ENCODE measurements at places on chromosomes 7 and 10.
A peak's percentile ranks its signal among the peaks of the same experiment; 100 is the strongest.

GRCh38 chr10:80413271-80413996, 5.1 kb downstream of the PRXL2A start:
- peak; percentile 26 for DNase-seq

DNA sequence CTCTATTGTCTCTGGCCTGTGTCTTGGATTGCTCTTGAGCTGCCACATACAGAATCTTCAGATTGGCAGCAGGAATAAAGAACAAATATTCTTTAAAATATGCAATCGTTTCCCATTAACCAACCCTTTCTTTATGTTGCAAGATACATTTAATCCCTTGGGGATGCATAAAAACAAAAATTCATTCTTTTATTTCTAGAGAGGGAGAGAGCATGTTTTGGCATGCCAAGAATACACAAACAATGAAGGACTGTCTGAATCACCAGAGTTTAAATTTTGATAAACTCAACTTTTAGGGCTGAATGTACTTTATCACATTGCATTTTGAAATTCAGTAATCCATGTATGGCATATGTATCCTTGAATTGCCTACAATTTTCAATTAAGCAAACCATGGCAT, 154.3 kb upstream of the SEMA3D start:
- no peak for DNase-seq

DNA sequence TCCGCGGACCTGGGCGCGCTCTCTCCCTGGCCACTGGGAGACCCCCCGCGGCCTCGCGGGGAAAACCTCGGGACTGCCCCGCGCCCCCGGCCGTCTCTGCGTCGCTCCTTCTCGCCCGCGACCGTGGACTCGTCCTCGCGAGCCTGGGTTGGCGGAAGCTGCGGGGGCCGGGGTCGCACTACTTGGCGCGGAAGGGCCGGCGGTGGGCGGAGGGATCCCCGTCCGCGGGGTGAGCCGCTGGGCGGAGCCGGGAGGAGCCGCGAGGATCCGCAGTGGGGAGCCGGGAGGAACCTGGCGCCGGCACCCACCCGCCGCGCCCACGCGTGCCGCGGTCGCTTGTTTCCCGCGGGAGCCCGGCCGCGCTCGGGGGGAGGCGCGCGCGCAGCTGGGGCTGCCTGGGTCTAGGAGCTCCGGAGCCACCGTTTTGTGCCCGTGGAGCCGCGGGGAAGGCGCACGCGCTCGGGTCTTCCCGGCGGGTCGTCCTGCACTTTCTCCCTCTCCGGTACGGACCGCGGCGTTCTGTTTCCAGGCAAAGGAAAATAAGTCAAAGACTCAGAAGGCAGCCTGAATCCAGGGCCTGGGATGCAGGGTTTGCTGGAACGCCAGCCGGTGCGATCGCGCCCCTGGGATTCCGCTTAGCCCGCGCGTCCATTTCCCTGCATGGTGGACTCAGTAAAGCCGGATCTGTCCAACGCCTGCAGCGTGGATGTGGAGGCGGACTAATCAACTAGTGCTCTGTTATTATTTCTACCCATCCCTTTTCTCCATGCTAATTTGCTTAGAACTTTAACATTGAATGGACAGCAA, 28.7 kb upstream of the KMT2C start:
- DNase-seq: peak; percentile 77

DNA sequence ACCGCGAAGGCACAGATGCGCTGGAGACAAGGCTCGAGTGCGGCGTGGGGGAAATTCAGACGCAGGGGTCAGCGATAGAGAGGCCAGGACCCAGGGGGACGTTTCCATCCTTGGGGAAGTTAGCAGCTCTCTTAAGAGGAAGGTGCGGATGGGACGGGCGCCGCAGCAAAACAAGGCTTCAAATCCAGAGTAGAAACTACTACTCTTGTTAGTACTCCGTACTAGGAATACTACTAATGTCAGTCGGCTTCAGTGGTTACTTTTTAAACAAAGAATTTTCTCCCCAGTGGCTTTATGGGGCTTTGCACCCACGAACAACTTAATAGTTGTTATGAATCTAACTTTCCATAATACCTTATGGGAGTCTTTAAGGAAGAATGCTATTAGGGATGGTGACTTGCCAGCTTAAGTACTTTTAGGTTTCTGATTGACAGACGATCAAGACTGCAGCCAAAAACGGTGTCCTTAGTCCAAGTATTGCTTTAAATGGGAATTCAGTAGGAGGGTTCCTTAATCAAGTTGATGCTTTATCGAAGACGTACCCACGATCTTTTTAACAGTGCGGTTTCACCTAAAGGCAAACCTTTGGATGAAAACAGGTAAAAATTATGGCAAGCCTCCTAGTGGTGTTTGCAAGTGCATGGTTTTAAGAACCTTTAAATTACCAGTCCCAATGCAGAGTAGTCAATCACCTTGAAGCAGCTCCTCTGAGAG, 812 bp upstream of the IDE start:
- peak; percentile 69 for DNase-seq

DNA sequence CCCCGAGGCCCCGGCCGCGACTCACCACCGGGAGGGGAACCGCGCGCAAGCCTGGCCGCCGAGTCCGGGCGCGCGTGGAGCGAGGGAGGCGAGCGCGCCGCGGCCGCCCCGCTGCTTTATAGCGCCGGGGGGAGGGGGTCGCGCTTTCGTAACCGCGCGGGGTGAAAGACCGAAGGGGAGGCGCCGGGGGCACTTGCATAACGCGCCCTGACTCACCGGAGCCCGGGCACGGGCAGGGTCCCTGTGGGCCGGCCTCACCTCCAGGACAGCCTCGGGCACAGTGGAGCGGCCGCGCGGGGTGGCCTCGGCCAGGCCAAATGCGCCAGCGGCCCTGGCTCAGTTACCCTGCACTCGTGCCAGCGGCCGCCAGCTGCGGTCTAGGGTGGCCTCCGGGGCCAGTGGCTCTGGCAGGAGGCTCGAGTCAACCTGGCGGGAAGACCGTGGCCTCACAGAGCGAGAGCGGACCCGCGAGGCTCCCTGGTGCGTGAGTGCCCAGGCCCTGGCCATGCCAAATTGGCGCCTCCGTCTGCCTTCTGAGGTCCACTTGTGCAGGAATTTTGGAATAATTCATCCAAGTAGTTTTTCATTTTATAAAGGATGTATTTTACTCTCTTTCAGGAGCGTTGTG, at the start of gene RBP4:
Gene RBP4, minus strand, starts transcription at position 90 of the 628 bp plus-strand sequence. CDS start 207 bp downstream, outside the sequence.
- DNase-seq: peak; percentile 20

- DNase-seq: no peak
Measured at GRCh38 chr10:127492607-127493250, 56.4 kb upstream of the NPS start.

DNA sequence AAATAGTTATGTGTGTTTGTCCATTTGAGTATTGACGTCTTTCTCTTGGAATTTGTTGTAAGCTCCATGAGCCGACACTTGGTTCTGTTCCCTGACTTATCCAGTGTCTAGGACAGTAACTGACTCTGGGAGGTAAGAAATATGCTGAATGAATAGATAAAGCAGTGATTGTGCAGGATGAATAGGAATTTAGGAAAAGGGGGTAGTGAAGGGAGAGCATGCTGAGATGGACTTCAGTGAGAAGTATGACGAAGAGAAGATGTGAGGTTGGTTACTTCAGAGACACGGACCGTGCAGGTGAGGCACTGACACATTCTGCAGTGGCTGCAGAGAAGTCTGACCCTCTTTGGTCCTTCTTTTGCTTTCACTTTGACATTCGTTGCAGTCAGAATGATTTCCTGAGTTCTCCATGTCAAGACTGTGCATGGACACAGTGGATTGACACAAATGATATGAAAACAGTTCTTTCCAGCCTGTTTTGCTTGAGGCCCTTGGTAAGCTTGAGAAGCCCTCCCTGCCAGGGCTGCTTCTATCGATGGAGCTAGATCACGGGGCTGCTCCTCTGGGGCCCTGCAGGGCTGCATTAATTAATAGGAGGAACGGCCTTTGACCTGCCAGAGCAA, 261.5 kb upstream of the SORCS1 start:
- DNase-seq: no peak

- peak; percentile 99 for DNase-seq
Measured at GRCh38 chr7:13850185-13850752, 139.2 kb downstream of the ETV1 start.

DNA sequence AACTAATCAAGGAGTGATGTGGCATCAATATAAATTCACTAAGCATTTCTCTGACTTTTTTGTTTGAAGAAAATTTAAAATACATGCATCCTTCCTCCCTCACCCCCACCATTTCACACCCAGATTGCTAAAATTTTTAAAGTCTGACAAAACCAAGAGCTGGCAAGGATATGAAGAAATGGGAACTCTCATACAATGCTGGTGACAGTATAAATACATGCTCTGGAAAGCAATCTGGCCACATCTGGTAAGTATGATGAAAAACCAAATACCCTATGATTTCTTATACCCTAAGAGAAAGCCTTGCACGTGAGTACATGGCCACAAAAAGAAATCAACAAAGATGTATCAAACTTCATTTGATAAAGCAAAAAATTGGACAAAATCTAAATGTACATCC, 31.2 kb downstream of the P4HA1 start:
- no peak for DNase-seq

GRCh38 chr7:29044554-29044953, 86.4 kb upstream of the TRIL start:
- DNase-seq: no peak

DNA sequence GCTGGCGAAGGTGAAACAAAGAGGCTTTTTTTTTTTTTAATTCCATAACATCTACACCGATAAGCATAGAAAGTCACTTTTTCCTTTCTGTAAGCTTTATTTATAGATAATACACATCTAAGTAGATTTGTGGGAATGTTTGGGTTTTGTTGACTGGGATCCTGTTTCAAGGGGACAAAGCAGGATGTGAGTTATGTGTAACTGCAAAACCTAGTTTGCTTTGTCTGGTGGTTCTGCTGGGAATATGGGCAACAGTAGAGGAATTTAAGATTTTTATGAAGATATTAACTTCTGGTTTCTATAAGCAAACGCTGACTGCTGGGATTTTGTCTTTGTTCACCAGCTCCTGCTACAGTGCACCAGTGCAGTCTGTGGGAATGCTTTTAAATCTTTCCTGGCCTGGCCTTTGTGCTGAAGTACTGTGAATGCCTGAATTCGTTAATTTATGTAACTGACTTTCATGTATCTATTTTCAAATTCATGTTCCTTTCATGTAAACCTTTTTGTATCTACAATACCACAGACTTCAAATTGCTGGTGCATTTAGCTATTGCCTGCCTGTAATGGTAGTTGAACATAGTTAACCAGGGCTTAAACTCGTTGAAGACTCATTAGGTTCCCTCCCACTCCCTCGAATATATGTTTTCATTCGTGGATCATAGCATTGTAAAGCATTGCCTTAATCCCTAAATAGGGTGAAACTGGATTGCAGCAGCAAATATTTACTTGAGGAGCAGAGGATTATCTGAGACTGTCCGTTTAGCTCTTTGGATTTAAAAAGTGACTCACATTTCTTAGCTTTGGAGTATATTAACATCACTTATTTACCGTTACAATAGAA, 1.5 kb downstream of the KLHL7 start:
- DNase-seq: peak; percentile 40

DNA sequence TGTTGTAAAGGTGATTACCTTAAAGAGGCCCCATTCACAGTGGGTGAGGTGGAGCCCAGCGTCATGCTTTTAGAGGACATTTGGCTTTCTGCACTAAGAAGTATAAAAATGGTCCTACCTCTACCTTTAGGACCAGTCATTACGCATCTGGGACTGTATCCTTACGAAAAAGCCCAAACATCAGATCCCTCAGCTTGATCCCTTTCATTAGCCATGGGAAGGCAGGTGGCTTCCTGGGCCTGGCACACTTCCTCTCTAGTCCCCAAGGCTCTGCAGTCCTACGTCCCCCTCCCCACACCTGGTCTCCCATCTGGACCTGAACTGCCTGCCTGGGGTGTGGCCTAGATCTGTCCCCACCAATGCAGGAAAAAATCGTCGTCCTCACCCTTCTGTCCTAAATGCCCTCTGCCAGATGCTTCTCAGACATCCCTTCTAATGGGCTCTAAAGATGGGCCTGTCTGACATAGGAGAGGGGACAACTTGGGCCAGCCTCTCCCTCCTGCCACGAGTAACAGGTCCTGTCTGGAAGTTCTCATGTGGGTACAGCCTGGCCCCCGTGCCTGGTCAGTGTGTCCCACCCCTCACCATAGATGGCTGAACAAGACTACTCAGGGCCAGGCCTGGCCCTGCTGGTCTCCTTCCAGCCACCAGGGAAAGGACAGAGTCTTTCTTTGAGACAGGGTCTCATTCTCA, 11.8 kb upstream of the SLC18A3 start:
- no peak for DNase-seq

DNA sequence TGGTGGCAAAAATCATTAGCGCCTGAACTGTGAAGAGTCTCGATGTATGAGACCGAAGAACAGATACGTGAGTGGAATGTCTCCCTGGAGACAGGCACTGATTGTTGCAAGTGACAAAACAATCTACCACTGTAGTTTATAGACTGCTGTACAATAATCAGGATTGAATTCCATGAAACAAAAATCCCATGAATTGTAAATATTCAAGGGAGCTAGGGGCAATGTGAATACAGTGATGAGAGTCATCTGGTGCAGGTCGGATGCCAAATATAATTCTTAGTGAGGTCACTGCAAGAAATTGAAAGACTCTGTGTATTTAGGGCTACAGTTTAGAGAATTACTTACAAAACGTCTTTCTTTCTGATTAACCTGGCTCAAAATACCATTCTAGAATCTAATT, 594.4 kb upstream of the VSTM2A start:
- DNase-seq: no peak
